NCI-H1417 treated with DMSO at 0.1 percent for 48 hours (cell line): ENCODE measurements at places on chromosomes 16 and 17.

GRCh38 chr17:6710317-6710716 is 2.9 kb downstream of the SLC13A5 start:
- DNase-seq, result no peak

GRCh38 chr16:74485916-74486315 is 64.6 kb upstream of the CLEC18B start:
- DNase-seq, result no peak

- DNase-seq, result no peak
These were observed 578.2 kb downstream of the TOX3 start for GRCh38 chr16:51968749-51969148.

DNA sequence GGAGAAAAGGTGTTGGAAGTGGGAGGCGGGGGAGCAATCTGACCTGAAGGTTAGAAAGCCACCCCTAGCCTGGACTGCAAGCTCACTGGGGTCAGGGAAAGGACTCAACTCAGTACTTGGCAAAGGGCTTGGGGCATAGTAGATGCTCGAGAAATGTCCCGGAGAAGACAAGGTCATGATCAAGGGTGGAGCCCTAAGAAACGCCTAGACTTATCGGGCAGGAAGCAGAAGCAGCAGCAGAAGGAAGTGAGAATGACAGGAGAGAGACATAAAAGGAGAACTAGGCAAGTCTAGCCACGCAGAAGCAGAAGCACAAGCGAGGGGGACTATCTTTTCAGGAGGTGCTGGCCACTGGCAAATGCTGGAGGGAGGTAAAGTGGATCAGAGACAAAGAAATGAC is 10.2 kb downstream of the COTL1 start:
- no peak for DNase-seq

DNA sequence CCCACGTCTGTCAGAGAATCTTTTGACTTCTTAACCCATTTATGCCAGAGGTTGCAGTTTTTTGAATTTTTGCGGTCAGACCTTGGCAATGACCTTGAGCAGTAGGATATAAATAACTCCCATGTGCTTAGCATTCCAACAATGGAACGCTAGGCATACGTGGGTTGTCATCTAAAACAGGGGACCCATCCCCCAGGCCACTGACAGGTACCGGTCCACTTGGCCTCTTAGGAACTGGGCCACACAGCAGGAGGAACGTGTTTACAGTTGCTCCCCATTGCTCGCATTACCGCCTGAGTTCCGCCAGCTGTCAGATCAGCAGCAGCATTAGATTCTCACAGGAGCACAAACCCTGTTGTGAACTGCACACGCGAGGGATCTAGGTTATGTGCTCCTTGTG is 76.8 kb upstream of the LGALS9 start:
- DNase-seq, result no peak

DNA sequence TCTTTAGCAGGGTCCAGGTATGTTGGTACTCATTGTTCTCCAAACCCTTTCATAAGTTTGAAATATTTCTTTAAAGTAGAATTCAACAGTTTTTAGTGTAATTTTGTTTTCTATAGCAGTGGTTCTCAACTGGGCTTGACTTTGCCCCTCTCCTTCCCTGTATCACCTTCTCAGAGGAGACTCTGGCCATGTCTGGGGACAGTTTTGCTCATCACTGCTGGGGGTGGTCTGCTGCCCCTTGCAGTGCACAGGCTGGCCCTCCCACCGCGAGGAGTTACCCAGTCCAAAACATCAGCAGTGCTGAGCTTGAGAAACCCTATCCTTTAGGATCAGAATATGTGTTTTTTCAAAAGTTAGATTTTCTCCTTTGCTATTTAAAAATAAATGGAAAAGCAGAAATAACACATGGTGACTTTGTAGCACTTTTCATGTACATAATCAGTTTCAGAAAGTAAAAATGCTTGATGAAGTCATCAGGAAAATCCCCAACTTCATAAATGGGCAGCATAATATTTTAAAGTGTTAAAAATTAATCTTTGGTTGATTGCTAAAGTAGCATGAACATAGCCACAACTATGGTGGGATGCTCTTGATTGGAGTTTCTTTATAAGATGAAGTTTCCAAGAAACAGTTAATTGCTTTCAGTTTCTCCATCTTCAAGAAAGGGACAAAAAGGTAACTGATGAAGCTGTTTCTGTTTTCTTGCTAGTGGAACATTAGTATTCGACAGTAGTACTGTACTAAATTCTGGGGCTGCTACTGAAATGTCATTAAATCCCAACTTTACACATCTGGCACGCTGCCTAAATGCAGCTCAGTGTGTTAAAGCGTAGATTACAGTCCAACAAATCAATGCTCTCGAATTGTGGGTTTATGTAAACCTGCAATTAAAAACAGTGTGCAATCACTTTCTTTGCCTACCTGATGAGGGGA is 70.3 kb downstream of the NETO2 start:
- peak; percentile 7 for DNase-seq

GRCh38 chr17:63039899-63040602 is 74.0 kb downstream of the TANC2 start:
- DNase-seq, result no peak

- DNase-seq, result no peak
These were observed 3.6 kb downstream of the THOC6 start for GRCh38 chr16:3027489-3027795.

GRCh38 chr17:74779948-74780400 is 3.8 kb upstream of the NAT9 start:
- DNase-seq, result no peak

DNA sequence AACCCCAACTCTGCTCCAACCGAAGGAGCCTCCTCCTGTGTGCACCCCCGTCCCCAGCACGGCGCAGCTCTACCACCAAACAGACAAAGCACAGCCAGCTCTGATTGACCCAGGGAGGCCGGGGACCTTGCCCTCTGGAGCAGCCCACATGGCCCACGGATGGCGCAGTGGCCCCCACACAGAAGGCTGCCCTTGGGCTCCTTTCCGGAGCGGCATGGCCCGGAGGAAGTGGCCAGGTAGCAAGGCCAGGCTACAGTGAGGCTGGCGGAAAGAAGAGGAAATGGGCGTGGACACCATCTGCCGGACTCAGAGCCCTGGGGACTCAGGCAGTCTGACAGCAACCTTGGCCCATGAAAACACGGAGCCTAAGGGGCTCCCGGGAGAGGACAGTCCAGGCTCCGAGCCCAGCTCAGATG is 19.9 kb upstream of the ZC3H18 start:
- no peak for DNase-seq

DNA sequence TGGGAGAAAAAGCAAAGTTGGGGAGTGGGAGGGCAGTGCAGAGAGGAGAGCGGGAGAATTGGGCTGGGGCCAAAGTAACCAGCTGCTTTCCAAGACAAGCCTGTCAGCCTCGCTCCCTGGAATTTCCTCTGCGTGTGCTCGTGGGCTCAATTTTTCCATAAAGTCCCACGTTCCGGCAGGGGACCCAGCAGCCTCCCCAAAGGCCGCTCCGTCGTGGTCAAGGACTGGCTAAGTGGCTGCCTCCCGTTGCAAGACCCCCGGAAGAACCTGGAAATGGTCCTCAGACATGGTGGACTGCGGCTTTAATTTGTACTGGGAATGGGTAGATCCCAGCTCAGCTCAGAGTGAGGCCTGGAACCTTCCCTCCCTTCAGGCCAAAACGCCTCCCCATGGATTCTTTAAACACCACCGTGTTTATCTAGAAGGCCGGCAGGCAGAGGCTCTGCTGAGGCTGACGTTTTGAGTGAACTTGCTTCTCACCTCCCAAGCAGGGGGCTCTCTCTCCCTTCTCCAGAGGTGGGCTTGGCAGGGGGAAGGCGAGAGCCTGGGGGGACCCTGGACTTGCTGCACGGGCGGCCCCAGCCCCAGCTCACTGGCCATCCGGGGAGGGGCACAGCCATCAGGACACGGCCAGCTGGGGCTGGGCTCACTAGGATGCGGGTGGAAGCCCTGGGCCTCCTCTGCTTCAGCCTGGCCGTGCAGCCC is 190.0 kb downstream of the C16orf95 start:
- no peak for DNase-seq

- DNase-seq, result no peak
These were observed 37.8 kb upstream of the MAF start for GRCh38 chr16:79638386-79638785.

DNA sequence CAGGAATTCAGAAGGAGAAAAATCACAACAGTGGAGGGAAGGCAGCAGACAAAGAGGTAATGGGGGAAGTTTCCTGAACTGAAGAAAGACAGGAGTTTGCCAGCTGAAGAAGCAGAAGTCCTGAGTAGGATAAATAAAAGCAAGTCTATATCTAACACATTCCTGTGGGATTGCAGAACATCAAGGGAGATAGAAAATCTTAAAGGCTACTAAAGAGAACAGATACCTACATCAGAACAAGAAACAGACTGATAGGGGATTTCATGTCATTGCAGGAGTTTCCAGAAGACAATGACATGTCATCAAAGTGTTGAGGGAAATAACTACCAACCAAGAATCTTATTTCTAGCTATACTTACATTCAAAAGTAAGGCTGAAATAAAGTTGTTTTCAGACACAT is 21.3 kb upstream of the CRYBA1 start:
- no peak for DNase-seq

GRCh38 chr17:79983456-79983855 is 52.2 kb downstream of the TBC1D16 start:
- no peak for DNase-seq

GRCh38 chr17:73528679-73529078 is 115.6 kb downstream of the SDK2 start:
- DNase-seq, result no peak

GRCh38 chr16:21590287-21590686 is 9.1 kb upstream of the METTL9 start:
- no peak for DNase-seq

DNA sequence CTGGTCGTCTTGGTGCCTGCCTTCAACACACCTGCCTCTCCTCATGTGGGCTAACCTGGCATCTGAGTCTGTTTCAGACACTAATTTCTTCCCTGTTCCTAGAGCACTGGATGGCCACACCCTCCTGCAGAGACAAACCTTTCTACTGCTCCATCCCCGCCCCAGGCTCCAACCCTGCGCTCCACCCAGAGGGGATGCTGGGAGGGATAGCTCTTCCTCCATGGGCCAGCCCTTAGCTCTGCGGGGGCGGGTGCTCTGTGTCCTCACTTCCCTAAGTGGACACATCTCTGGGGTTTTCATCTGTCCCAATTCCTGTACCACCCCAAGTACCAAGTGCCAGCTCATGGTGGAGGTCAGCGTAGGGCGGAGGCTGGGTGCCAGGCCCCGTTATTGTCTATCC is 11.0 kb upstream of the CRISPLD2 start:
- no peak for DNase-seq

GRCh38 chr17:27751622-27752490 is 48.5 kb downstream of the NOS2 start:
- DNase-seq, result no peak

GRCh38 chr17:34377078-34377823 is 14.2 kb upstream of the CCL1 start:
- no peak for DNase-seq

- no peak for DNase-seq
These were observed 19.7 kb downstream of the ALKBH5 start for GRCh38 chr17:18203308-18203707.

DNA sequence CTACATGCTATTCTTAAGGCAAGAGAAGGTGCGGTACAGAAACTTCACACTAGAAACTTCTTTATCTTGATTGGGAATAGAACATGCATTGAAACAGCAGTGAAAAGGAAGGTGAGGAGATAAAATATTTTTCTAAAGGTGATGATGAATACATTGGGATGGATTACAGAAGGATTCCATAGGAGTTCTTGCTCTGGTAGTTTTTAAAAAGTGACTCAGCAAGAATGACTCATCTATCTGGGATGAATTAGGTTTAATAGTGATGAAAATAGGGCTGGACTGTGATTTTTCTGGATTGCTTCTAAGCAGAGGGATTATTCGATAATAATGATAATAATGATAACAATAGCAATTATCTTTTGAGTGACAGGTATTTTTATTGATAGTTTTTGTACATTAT is 65.6 kb upstream of the HS3ST4 start:
- no peak for DNase-seq

DNA sequence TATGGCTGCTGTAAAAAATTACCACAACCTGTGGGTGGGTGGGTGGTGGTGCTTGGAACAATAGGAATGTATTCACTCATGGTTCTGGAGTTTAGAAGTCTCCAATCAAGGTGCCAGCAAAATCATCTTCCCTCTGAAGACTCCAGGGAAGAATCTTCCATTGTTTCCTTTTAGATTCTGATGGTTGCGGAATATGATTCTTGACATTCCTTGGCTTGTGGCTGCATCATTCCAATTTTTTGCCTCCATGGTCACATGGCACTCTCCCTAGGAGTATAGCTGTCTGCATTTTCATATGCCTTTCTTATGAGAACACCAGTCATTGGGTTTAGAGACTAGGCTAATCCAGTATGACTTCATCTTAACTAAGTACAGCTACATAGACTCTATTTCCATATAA is 401.0 kb downstream of the HS3ST3B1 start:
- no peak for DNase-seq

DNA sequence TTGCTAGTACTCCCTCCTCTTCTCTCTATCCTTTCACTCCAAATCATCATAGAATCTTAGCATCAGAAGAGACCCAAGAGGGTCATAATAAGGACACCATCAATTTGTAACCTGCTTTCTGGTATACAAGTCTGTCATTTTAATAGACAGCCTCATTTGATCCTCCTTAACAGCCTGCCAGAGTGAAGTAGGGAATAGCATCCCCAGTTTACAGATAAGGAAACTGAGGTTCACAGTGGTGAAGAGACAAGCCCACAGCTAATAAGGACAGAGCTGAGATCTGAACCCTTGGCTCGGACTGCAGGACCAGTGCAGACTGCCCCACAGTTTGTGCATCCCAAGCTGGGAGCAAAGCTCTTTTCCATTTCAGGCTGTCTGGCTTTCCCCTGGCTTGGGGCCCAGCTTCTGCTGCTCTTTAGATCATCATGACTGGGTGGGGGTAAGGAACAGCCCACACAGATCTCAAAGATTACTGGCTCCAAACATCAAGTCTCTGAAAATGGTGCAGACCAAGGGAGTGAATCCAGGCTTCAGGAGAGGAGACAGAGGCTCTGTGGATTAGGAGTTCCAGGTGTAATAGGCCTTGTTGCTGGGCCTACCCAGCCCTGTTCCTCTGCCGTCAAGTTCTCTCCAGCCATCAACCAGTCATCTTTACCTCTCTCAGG is 10.3 kb upstream of the IGFBP4 start:
- DNase-seq, result no peak

DNA sequence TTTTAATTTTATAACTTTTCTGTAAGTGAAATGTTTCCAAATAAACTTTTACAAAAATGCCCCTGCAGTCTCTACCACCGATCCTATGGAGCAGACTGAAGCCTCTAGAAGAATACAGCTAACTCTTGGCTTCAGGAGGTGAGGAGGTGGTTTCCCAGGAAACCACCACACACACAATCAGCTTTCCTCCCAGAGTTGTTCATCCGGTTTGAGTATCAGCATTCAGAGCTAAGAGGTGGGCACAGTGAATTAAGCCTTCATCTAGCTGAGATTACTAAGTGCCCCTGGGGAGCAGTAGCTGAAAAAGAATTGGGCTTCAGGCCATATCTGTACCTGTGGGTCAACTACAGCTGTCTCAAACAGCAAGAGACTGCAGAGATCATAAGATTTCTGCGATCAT is 139.7 kb downstream of the AATF start:
- no peak for DNase-seq
